ENCODE measurements at places on chromosomes 6 and 20. TPM values are rescaled to one million over a fixed set of nuclear protein-coding genes. Genes with fewer than 3 reads are reported as not detected.
A peak's percentile ranks its signal among the peaks of the same experiment; 100 is the strongest.

DNA sequence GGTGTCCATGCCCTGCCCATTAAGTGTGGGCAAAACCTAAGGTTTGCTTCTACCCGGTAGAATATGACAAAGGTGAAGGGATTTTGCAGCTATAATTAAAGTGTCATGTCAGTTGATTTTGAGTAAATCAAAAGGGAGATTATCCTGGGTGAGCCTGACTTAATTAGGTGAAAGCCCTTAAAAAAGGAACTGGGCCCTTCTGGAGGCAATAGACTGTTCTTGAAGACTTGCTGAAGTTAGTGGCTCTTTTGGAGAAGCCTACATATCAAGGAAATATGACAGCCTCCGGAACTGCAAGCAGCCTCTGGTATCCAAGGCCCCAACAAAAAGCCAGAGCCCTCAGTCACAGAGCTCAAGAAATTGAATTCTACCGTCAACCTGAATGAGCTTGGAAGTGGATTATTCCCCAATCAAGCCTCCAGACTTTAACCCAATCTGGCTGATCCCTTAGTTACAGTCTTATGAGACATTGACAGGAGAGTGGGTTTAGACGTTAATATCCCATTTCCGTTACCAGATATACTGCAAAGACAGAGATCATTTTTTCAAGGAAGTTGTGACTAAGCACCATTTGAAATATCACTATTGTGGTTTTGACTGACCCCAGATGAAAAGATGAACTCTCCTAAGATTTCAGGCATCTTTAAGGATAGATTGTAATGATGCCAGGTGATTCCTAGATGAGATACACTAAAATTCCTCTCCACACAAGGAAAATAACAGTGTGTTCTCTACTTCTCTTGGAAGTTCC is 303.4 kb downstream of the PLCB1 start:
- DNase-seq = no peak

DNA sequence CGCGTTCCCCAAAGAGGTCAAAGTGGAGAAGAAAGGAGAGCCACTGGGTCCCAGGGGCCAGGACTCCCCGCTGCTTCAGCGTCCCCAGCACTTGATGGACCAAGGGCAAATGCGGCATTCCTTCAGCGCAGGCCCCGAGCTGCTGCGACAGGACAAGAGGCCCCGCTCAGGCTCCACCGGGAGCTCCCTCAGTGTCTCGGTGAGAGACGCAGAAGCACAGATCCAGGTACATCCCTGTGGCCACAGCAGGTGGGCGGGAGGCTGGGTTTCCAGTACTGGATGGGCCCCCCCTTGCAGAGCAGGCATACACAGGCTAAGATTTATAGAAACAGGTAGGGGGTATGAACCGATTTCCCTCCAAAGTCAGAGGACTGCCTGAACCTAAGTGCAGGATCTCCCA is 42.7 kb upstream of the SMIM28 start:
- DNase-seq = no peak

DNA sequence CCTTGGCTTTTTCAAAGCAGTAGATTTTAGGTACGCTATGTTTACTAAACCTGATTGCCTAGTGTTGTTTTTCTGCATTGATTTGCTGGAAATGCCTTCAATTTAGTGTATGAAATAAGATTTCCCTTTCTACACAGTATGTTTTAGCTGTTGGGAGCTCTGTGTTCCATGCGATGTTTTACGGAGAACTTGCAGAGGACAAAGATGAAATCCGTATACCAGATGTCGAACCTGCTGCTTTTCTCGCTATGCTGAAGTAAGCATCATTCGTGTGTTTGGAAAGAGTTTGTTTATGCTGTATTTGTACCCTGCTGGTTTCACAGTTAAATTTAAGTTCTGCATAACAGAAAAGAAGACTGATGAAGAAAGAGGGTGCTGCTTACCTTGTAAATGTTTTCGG is 1.9 kb downstream of the BTBD3 start:
- no peak for DNase-seq

DNA sequence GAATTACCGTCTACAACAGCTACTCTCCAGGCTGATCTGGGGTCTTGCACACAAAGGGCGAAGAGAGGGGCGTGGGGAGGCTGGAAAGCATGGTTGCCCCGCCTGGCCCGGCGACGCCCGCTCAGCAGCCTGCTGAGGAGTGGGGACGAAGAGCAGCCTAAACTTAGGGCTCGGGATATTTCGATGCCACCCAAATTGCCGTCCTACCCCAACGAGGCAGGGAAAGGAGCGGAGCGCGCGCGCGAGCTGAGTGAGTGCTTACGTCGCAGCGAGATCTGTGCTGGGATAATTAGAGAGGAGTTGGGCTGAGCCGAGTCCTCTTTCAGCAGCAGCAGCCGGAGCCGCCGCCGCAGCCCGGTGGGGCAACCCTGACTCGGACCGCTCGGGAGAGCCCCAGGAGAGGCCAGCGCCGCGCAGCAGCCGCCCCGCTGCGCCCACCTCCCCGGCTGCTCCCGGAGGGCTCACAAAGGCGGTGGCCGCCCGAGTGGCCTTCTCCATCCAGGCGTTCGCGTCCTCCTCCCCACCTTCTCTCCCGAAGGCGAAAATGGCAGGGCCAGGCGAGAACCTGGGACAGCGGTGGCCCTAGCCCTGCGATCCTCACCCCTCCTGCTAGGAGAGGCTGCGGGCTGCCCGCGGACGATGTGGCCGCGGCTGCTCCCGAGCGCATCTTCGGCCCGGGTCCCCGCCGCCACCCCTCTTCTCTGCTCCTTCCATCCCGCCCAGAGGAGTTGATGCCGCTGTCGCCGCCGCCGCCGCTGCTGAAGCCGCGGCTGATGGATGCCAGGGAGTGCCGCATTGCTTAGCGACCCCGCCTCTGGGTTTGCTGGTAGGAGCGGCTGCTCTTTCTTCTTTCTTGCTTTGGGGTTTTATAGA is at the start of gene CLVS2:
TSS of gene CLVS2 (plus strand) at position 315 of the 873 bp plus-strand sequence. CDS start 1,543 bp downstream, outside the sequence.
- DNase-seq = peak; percentile 52

Gene TRIM31
- total RNA-seq = not detected

Gene NOX3
- total RNA-seq = not detected

Gene PROKR2
- not detected for total RNA-seq

Gene ABCC10
- total RNA-seq = 18.0 TPM

All from prostate gland (tissue), 2 donors.